ENCODE measurements at places on chromosomes 7 and 10.
A peak's percentile ranks its signal among the peaks of the same experiment; 100 is the strongest.

- DNase-seq = no peak
Observed at GRCh38 chr7:49438281-49438680, 335.2 kb upstream of the VWC2 start.

DNA sequence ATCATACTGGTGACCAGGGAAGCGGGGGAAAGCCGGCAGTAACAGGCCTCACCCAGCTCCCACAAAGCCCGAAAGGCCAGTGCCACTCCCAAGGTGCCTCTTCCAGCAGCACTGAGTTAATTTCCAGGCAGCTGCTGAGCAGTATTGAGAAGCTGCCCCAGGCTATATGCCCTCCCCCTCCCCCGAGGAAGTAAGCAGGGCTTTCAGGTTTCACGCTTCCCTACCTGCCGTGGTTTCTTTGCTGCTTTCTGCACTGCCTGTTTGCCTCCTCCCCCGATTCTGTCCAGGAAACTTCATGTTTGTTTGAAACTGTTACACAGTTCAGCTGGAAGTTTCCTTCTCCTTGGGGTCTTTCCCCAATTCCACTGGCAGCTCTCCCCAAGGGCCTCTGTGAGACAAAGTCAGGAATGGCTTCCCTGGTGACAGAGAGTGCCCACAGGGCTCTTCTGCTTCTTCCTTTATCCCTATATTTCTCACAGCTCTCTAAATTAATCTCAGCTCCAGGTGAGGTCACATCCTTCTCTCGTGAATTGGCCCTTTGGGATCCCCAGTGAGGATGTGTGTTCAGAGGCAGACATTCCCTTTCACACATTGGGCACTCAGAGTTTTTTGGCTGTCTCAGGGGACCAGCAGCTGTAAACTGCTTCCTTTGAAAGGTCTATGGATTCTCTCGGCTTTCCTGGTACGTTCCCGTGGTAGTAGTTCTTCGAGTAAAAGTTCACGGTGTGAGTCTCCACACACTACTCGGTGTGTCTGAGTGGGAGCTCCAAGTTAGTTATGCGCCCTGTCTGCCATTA is 19.4 kb downstream of the C1GALT1 start:
- DNase-seq = no peak

- no peak for DNase-seq
Observed at GRCh38 chr7:142690554-142691182, 58.6 kb upstream of the PRSS1 start.

DNA sequence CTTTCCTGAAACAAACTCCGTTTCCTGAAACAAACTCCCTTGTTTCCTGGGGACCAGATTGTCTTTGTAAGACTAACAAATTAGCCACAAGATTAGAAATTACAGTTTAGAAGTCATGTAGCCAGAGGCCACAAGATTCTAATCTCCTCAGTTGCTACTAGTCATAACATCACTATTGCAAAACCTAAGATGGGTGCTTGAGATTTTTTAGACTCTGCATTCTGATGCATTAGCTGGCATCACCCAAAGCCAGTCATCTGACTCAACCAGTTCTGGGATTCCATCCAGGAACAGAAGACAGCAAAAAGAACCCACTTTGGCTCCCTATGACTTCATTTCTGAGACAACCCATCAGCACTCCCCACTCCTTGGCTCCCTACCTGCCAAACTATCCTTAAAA is 367.9 kb upstream of the MBL2 start:
- DNase-seq = no peak

GRCh38 chr7:75971961-75972763 is 22.2 kb downstream of the TMEM120A start:
- DNase-seq = peak; percentile 28

DNA sequence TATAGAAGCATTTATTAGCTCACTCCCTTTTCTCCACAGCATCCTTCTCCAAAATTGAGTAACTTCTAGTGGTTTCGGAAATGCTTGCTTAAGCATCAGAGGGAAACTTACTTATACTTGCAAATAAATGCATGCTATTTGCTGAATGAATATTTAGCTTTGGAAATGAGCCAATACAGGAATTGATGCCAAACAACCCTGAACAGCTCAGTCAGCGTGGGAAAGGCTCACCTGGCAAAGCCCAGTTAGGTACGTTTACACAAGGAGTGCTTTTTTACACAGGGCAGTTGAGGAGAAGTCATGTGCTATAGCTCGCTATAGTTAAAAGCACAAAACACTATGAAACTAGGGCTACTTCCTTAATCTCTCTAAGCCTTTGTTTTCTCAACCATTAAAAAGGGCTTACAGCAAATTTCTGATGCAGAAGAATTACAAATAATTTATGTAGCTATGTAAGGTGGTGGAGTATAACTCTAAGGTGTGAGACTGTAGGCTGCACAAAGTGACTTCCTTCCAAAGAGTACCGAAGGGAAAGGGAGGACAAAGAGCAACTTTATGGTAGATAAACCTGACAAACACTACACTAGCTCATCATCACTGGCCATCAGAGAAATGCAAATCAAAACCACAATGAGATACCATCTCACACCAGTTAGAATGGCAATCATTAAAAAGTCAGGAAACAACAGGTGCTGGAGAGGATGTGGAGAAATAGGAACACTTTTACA is 498.2 kb downstream of the PHTF2 start:
- DNase-seq = no peak

GRCh38 chr7:142940966-142941535 is 1.8 kb downstream of the LLCFC1 start:
- no peak for DNase-seq

Data from AG08395 (cell line).